Stimulated activated CD4-positive, alpha-beta T cell treated with anti-CD3 and anti-CD28 coated beads, Interleukin-12 subunit alpha, Interleukin-12 subunit beta, amount 100 ng/mL, for 48 hours (primary cell): ENCODE measurements at places on chromosomes 7 and 10.

- no peak for DNase-seq
These were observed 30.2 kb downstream of the MGAM start for GRCh38 chr7:142025896-142026295.

- no peak for DNase-seq
These were observed 292.4 kb upstream of the AKR1E2 start for GRCh38 chr10:4533621-4534020.

GRCh38 chr10:33067481-33067880, 109.5 kb upstream of the ITGB1 start:
- no peak for DNase-seq

DNA sequence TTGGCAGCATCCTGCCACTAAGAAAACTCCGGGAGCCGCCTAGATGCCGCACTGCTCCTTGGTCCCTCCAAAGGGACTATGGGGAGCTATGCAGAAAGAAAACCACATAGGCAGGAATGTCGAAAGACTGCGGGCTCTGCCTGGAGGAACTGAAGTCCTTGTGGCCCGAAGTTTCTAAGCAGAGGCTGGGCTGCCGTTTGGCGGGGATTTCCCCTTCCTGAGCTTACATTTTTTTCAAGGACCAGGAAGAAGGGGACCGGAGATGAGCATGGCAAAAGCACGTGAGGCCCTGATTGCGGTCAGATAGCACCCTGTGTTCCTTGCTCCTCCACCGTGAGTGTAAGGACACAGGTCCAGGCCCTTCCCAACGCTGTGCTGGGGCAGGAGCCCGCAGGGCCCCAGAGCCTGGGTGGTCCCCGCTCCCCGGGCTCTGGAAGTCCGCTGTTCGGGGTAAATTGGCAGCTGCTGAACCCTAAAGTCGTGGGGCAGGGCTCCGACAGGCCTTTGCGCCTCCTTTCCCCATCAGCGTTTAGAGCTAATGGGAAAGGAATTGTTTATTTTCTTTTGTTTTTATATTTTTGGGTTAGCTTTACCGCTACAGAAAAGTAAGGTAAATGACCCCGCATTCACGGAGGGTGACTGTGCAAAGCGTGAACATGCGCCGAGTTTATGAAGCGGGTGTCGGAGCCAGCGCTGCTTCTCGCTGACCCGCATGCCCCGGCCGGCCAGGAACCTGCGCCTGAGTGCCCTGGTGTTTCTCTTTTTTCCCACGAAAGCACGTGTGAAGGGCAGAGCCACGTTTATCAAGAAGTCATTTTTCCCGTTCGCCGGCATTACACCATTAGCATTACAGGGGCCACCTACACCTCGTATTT, 356.5 kb upstream of the ZNF32 start:
- no peak for DNase-seq

GRCh38 chr7:74193054-74193453, 16.8 kb upstream of the LAT2 start:
- DNase-seq: no peak

GRCh38 chr7:116546916-116547315, 22.1 kb downstream of the CAV1 start:
- DNase-seq: no peak

- DNase-seq: no peak
These were observed 5.7 kb downstream of the PLCE1 start for GRCh38 chr10:93999401-93999851.

DNA sequence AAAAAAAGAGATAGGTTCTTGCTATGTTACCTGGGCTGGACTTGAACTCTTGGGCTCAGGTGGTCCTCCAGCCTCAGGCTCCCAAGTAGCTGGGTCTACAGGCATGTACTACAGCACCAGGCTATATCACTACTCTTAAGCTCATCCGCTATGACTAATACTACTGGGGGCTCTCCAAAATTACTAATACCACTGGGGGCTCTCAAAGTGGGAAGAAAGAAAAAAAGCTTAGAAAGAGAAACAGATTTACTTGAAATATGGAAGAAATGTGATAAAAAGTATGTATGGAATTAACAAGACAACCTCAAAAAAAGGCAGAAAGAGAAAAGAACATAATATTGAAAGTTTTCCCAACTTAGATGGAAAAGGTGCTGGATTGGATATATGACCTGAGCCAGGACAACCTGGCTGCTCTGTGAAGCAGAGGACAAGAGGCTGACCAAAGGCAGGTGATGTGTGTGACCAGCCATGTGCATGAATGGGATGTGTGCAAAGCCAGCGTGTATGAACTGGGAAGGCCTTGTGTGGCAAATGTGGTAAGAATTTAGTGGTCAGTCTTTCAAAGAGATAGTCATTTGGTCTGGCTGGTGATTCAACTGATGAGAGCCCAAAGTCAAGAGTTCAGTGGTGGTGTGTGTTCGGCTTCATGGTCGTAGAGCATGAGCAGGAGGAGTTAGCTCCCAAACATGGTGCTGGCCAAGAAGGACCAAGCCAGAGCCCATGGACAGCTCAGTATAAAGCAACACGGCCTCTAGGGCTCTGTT, 232.4 kb upstream of the KLF14 start:
- no peak for DNase-seq

DNA sequence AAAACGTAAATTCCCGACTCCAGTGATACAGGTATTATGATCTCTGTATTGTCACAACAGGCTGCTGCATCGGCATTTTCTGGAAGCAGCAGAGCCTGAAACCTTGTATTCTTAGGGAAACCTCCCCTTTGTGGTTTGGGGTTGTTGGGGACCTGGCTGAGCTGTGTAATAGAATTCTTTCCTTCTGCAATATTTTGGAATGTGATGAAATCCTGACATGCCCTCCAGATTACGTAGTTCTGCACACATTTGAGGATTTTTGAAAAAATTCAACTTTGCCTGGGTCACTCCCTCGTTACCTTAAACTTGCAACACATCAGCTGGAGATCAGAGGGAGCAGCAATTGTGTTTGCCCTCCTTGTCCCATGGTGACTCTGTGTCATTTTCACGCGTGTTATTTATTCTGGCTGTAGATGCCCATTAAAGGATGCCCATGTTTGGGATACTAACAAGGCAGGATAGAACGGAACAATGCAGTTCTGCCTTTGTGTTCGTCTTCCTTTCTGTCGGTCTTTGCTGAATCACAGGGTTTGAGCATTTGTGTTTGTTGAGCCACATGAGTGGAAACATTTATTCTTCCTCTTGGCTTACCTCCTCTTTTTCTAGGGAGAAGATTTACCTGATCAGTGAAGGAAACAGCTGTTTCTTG, 181.7 kb downstream of the TCF7L2 start:
- no peak for DNase-seq
